Activated CD8-positive, alpha-beta T cell treated with anti-CD3 and anti-CD28 coated beads, Interleukin-2, amount 10 ng/mL, durations not matched to agents 7 days and 5 days (primary cell): ENCODE measurements at places on chromosomes 3 and 15. TPM values are rescaled to one million over a fixed set of nuclear protein-coding genes. Genes with fewer than 3 reads are reported as not detected.

DNA sequence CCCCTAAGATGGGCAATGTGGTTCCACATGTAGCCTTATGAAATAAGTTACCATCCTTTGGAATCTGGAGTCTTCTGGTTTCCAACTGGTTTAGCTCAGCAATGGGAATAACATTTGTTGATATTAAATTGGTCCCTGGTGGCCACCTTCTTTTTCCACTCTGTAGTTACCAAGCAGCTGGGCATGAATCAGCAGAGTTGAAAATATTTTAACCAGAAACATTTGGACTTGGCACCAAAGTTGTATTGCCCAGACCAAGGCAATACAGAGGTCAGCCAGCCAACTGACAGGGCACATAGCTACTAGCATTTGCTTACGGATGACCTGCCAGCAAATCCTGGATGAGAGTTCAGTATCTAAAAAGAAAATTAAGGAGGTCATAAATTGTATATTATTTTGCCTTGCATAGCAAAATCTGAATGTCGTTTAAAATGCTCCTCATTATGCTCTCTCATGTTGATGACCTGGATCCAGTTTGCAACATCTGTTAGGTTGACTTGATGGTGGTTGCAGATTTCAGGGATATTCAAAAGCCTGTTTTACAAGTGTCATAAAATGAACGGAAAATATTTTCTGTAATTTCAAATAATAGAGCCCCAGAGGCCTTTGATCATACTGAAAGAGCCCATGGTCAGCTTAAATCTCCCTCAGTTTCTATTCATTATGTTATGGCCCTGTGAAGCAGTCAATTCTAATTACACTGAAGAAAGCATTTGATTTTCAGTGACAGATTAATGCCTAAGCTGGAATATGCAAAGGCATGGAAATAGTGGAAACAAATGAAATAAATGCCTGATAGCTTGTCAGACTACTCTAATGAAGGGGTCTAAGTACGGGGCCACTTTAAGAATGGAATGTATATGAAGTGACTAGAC lies 54.6 kb downstream of the PPM1L start:
- no peak for DNase-seq
- H3K27ac ChIP-seq, result no peak overlapping the region
- no peak overlapping the region for H3K4me3 ChIP-seq

GRCh38 chr15:28977377-28978010 lies 91.7 kb downstream of the APBA2 start:
- no peak overlapping the region for H3K4me3 ChIP-seq
- peaks cover 33% of the 10 kb centered on the region for H3K4me1 ChIP-seq
- no peaks in the 10 kb centered on the region for H3K36me3 ChIP-seq
- no peak for DNase-seq
- no peak overlapping the region for H3K27ac ChIP-seq

DNA sequence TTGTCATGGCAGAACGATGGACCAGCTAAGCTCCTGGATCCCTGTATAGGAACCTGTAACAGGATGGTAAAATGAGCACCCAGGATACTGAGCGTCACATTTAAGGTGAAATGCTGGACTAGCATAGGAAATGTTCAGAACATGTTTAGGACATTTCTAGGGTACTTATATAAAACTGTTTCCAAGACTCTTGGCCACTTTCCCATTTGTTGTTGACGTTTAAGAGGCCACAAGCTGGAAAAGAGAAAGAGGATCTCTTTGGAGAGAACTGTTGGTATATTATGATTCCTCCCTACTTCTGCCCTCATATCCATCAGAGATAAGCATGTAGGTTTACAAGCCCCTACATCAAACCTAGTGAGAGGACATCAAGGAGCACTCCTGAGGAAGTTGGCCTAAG lies 57.5 kb downstream of the SCN11A start:
- H3K4me1 ChIP-seq, result no peaks in the 10 kb centered on the region
- no peaks in the 10 kb centered on the region for H3K36me3 ChIP-seq
- peaks cover 7% of the 10 kb centered on the region for H3K27me3 ChIP-seq
- H3K27ac ChIP-seq, result no peak overlapping the region
- DNase-seq, result no peak

- no peaks in the 10 kb centered on the region for H3K4me1 ChIP-seq
- no peak for DNase-seq
- H3K4me3 ChIP-seq, result no peak overlapping the region
- H3K27me3 ChIP-seq, result no peaks in the 10 kb centered on the region
These were observed 599.5 kb downstream of the FHIT start for GRCh38 chr3:60651799-60652198.

- H3K27me3 ChIP-seq, result peaks cover 22% of the 10 kb centered on the region
- H3K27ac ChIP-seq, result no peak overlapping the region
- H3K4me3 ChIP-seq, result no peak overlapping the region
- H3K4me1 ChIP-seq, result peaks cover 18% of the 10 kb centered on the region
- DNase-seq, result no peak
These were observed 5.0 kb downstream of the AMOTL2 start for GRCh38 chr3:134369231-134369741.

DNA sequence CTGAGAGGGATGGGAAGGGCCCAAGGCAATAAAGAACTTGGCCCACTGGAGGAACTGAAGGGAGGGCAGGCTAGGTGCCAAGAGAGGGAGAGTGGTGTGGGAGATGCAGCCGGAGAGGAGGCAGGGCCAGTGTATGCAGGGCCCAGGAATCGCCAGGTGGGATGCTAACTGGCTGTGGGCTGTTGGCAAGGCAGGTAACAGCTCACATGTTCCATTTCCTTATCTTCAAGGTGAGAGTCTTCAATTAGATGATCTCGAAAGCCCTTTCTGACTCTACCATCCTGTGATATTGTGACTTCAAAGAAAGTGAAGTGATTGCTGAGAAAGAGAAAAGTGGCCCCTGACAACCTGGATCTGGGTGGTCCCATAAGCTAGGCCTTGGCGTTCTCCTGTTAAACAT lies 49.0 kb downstream of the CASR start:
- H3K36me3 ChIP-seq, result no peaks in the 10 kb centered on the region
- no peak for DNase-seq
- H3K4me1 ChIP-seq, result peaks cover 17% of the 10 kb centered on the region

GRCh38 chr3:195240939-195241338 lies 30.0 kb downstream of the XXYLT1 start:
- H3K27ac ChIP-seq, result no peak overlapping the region
- no peak overlapping the region for H3K4me3 ChIP-seq
- H3K27me3 ChIP-seq, result no peaks in the 10 kb centered on the region
- H3K4me1 ChIP-seq, result peaks cover 11% of the 10 kb centered on the region
- DNase-seq, result peak; percentile 16

DNA sequence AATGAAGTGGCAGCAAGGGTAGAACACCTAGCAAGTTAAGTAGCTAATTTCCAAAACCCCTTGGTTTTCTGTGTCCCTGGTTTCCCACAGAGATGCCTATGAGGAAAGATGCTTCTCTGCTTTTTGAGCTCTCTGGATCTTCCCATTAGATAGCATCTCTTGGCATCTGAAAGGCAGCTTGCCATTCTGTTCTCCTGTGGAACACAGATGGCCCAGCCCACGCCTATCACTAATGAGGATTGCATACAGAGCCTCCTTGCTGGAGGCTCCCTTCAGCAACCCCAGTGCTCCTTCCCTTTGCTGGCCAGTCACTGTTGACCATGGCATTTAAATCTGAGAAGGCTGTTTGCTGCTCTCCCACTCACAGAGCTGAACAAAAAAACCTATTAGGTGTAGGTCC lies 34.4 kb upstream of the ETV5 start:
- H3K27me3 ChIP-seq, result peaks cover 44% of the 10 kb centered on the region
- H3K36me3 ChIP-seq, result no peaks in the 10 kb centered on the region
- no peak overlapping the region for H3K4me3 ChIP-seq
- peaks cover 3% of the 10 kb centered on the region for H3K4me1 ChIP-seq
- no peak overlapping the region for H3K27ac ChIP-seq

- peak overlapping the region; percentile 7 for H3K27ac ChIP-seq
- peaks cover 56% of the 10 kb centered on the region for H3K36me3 ChIP-seq
- no peak overlapping the region for H3K4me3 ChIP-seq
- no peaks in the 10 kb centered on the region for H3K27me3 ChIP-seq
- H3K4me1 ChIP-seq, result peaks cover 56% of the 10 kb centered on the region
These were observed 8.1 kb downstream of the NKTR start for GRCh38 chr3:42608581-42608980.

- peaks cover 25% of the 10 kb centered on the region for H3K4me1 ChIP-seq
- H3K36me3 ChIP-seq, result peaks cover 1% of the 10 kb centered on the region
- no peak for DNase-seq
- no peaks in the 10 kb centered on the region for H3K27me3 ChIP-seq
- no peak overlapping the region for H3K27ac ChIP-seq
- no peak overlapping the region for H3K4me3 ChIP-seq
These were observed 35.5 kb downstream of the ZDHHC19 start for GRCh38 chr3:196175722-196176121.

DNA sequence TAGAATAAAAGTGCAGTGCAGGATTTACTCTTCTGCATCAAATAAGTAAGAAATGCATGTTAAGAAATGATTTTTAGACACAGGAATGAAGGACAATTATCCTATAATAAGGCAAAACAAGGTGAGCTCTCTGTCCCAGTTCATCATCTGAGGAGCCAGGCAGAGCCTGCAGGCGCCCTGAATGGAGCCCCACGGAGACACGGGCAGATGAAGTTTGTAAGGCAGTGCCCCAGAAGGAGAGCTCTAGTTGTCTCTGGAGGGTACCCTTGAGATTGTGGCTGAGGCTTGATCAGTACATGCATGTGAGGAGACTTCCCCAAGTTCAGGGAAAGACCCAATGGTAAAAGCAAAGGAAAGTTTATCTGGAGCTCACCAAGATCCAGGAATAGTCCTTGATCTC lies 50.3 kb downstream of the ATP10A start:
- H3K27me3 ChIP-seq, result no peaks in the 10 kb centered on the region
- H3K4me3 ChIP-seq, result no peak overlapping the region
- no peak for DNase-seq
- H3K36me3 ChIP-seq, result peaks cover 46% of the 10 kb centered on the region

- no peak overlapping the region for H3K4me3 ChIP-seq
- peaks cover 56% of the 10 kb centered on the region for H3K36me3 ChIP-seq
- H3K27ac ChIP-seq, result no peak overlapping the region
- H3K27me3 ChIP-seq, result no peaks in the 10 kb centered on the region
- peaks cover 40% of the 10 kb centered on the region for H3K4me1 ChIP-seq
These were observed 14.1 kb downstream of the GYG1 start for GRCh38 chr3:149005416-149005815.

DNA sequence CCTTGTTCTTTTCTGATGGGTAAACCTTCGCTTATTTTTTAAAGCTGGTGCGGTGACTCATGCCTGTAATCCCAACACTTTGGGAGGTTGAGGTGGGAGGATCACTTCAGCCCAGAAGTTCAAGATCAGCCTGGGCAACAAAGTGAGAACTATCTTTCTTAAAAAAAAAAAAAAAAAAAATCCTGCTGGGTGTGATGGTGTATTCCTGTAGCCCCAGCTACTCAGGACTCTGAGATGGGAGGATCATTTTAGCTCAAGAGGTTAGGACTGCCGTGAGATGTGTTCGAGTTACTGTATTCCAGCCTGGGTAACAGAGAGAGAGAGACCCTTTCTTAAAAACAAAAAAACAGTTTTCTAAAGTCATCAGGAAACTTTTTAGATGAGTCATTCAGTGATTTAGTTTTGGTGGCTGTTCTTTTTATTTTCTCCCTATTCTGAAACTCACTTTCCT lies 37.7 kb downstream of the SLMAP start:
- H3K4me1 ChIP-seq, result peaks cover 9% of the 10 kb centered on the region
- peaks cover 6% of the 10 kb centered on the region for H3K36me3 ChIP-seq
- H3K27ac ChIP-seq, result no peak overlapping the region
- no peaks in the 10 kb centered on the region for H3K27me3 ChIP-seq
- no peak for DNase-seq

GRCh38 chr3:65485826-65486469 lies 552.8 kb downstream of the MAGI1 start:
- no peak overlapping the region for H3K4me3 ChIP-seq
- no peaks in the 10 kb centered on the region for H3K4me1 ChIP-seq
- no peak for DNase-seq
- H3K27me3 ChIP-seq, result no peaks in the 10 kb centered on the region
- H3K27ac ChIP-seq, result no peak overlapping the region

The NCEH1 gene
- total RNA-seq, result 8.0 TPM

The GPR62 gene
- total RNA-seq, result not detected

The PTX3 gene
- not detected for total RNA-seq

The UCN2 gene
- total RNA-seq, result not detected

The CMC1 gene
- 20.8 TPM for total RNA-seq

The DNAJC19 gene
- total RNA-seq, result 56.6 TPM

The TUSC7 gene
- not detected for total RNA-seq

The LRRC28 gene
- total RNA-seq, result 19.3 TPM

The C3orf49 gene
- total RNA-seq, result not detected
